Activated CD4-positive, alpha-beta memory T cell treated with anti-CD3 and anti-CD28 coated beads for 36 hours (primary cell): ENCODE measurements at places on chromosomes 4 and X. TPM values are rescaled to one million over a fixed set of nuclear protein-coding genes. Genes with fewer than 3 reads are reported as not detected.

DNA sequence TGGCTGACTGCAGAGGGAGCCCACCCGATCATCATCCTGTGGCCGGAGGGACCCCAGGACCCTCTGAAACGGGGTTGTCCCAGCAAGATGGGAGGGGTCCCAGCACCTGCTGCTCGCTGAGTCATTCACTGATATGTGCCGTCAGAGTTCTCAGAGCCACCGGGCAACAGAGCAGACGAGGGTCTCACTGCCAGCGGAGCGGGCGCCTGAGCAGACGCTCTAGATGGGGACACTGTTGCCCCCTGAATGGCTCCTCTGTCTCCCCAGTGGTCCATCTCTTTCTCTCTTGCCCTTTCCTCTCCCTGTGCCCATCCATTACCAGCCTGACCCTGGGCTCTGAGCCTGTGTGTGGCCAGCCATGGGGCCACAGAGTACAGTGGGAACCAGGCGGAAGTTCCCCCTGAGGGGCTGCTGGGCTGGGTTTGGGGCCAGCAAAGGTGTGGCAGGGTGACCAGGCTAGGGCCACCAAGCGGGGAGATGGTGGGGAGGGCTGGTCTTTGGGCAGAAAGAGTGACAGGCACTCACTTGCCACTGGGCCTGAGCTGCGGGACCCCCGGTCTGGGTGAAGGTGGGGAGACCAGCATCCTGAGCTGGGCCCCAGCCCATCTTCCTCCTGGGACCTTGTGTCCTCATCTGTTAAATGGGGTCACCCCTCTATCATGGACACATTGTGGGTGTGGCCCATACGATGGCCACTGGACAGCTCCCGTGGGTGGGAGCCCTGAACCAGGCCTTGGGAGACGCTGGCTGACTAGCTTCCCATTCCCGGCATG lies 90.9 kb downstream of the HMX1 start:
- no peak overlapping the region for H3K4me3 ChIP-seq
- H3K4me1 ChIP-seq = no peaks in the 10 kb centered on the region

DNA sequence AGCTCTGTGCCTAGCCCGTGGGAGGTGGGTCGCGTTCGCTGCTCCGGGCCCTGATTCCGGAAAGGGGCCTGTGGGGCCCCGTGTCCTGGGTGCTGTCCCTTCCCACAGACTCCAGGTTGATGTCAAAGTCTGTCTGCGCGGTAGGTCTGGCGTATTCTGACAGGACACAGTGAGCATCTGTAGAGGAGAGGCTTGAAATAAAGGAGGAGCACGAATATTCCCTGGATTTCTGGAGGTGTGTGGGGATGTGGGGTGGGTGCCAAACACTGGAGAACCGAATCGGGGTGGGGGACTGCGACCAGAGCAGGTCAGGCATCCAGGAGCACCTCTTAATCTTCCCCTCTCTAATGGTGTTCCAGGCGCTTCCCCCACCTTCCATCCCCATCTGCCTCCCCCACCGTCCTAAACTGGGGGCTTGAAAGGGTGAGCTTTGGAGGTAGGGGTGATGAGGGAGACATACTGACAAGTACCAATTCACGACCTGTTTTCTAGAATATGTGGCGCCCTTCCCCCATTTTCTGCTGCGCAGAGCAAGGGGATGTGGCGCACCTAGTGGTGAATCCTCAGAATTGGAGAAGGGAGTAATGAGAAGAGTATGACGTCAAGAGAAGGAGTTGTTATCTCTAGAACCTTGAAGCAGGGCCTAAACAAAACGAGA lies 877 bp downstream of the GPRASP1 start:
- H3K4me3 ChIP-seq = peak overlapping the region; percentile 90
- peaks cover 16% of the 10 kb centered on the region for H3K4me1 ChIP-seq
- H3K36me3 ChIP-seq = no peaks in the 10 kb centered on the region
- peak; percentile 69 for DNase-seq
- no peaks in the 10 kb centered on the region for H3K27me3 ChIP-seq

- H3K4me3 ChIP-seq = no peak overlapping the region
- peaks cover 12% of the 10 kb centered on the region for H3K27me3 ChIP-seq
- H3K27ac ChIP-seq = no peak overlapping the region
- DNase-seq = no peak
- H3K36me3 ChIP-seq = no peaks in the 10 kb centered on the region
- H3K4me1 ChIP-seq = peaks cover 9% of the 10 kb centered on the region
Measured at GRCh38 chr4:57162499-57163019, 52.4 kb upstream of the IGFBP7 start.

- no peaks in the 10 kb centered on the region for H3K36me3 ChIP-seq
- H3K4me3 ChIP-seq = no peak overlapping the region
- no peak for DNase-seq
- H3K27ac ChIP-seq = no peak overlapping the region
- no peaks in the 10 kb centered on the region for H3K27me3 ChIP-seq
Measured at GRCh38 chr4:79334783-79335182, 8.9 kb upstream of the NAA11 start.

Gene TMPRSS11D
- not detected for total RNA-seq

- no peak for DNase-seq
- H3K27ac ChIP-seq = no peak overlapping the region
- H3K4me3 ChIP-seq = no peak overlapping the region
- no peaks in the 10 kb centered on the region for H3K27me3 ChIP-seq
Measured at GRCh38 chr4:124111411-124111810, 601.1 kb downstream of the ANKRD50 start.

DNA sequence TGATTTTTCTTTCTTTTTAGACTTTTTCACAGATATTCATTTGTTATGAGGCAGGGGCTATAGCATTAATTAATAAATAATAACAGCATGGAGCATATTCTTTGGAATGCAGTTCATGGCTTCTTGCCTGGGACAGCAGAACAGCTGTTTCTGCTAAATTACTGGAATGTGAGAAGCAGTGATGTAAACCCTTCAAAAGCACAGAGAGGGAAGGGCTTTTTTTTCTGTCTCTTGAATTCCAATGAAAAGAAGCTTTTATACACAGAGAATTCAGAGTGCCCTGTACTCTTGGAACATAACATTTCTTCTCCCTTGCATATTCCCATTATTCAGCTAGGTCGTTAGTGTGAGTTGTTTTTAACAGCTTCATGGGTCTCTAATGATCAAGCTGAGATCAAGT lies 28.5 kb upstream of the ANK2 start:
- no peaks in the 10 kb centered on the region for H3K27me3 ChIP-seq
- no peak for DNase-seq
- H3K36me3 ChIP-seq = no peaks in the 10 kb centered on the region
- H3K4me3 ChIP-seq = no peak overlapping the region
- H3K27ac ChIP-seq = no peak overlapping the region
- no peaks in the 10 kb centered on the region for H3K4me1 ChIP-seq

Gene ADH7
- not detected for total RNA-seq

DNA sequence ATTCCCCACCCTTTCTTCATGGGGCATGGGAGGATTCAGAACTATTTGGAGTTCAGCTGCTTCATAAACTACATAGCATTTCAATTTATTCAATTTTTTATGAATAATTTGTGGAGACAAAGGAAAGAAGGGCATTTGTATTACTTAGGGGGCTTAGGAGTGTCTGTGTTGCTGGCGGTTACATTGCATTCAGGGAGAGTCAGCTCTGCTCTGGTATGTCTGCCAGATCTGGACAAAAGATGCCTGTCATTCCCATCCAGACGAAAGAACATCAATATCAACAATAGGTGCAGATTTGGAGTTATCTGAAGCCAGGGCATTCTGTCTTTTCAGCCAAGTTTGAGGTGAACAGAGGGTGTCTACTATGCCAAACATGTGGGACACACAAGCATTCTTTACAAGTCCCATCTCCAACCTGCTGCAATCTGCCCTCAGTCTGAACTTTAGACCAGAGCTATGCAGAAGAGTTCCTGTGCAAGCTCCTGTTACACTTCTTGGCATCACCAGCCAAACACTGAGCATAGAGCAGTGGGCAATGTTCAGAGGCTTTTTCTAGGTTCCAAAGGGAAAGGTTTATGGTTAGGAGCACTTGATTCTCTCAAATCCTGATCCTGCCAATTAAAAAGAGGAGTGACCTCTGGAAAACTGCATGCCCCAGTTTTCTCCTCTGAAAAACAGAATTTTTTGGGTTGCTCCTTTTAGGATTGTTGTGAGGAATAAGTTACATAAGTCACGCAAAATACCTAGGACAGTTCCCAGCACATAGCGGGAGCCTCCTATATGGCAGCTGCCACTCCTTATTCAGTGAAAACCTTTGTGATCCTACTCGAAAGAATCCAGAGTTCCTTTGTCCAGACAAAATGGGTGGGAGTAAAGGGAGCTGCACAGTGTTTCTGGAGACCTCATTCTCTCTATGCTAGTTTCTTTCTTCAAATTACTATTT lies 719.5 kb upstream of the SLIT2 start:
- no peak for DNase-seq
- no peaks in the 10 kb centered on the region for H3K36me3 ChIP-seq
- no peak overlapping the region for H3K27ac ChIP-seq
- H3K27me3 ChIP-seq = no peaks in the 10 kb centered on the region
- no peak overlapping the region for H3K4me3 ChIP-seq

Gene RAB40AL
- total RNA-seq = not detected

Gene CXCL11
- not detected for total RNA-seq

Gene NXT2
- 13.9 TPM for total RNA-seq

DNA sequence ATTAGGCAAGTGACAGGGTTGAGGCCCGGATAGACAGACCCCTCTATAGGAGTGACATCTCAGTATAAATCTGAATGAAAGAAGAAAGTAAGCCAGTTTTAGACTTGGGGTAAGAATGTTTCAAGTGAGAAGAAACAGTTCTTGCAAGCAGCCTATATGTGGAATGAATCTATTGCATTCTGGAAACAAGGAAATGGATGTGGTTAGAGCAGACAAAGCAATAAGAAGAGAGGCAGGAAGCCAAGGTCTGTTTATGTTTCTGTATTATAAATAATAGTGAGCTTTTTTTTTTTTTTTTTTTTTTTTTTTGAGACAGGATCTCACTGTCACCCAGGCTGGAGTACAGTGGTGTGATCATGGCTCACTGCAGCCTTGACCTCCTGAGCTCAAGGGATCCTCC lies 255.8 kb downstream of the UNC5C start:
- no peaks in the 10 kb centered on the region for H3K27me3 ChIP-seq
- no peak overlapping the region for H3K27ac ChIP-seq
- no peaks in the 10 kb centered on the region for H3K36me3 ChIP-seq
- H3K4me1 ChIP-seq = peaks cover 30% of the 10 kb centered on the region
- DNase-seq = no peak

DNA sequence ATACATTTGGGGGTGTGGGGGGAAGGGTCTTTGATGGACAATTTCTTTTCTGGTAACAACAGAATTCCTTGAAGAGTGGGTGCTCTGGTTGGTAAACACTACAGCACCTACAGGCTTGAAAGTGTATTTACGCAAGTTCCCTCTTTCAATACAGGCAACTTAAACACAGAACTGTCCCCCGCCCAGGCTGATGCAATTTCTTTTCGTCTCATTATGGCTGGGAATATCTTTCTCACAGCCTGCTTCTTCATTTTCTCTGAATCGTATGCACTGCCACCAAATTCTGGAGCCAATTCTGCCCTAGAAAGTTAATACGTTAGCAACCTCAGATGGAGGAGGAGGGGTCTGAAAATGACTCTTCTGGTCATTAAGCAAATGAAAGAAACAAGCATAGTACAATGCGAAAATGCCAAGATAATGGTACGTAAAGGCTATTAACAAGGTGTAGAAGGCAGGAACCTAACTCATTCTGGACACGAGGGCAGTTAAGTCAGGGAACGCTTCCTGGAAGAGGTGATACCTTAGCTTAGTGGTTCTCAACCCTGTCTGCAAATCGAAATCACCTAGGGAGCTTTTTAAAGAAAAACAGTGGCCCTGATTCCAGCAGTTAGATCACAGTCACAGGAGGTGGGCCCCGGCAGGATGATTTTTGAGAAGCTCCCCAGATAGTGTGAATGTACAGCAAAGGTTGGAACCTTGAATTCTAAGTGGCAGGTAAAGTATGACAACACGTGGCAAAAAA lies 1.0 kb downstream of the AGA start:
- peaks cover 18% of the 10 kb centered on the region for H3K4me1 ChIP-seq
- H3K27me3 ChIP-seq = no peaks in the 10 kb centered on the region
- H3K4me3 ChIP-seq = peak overlapping the region; percentile 90
- H3K27ac ChIP-seq = peak overlapping the region; percentile 97

- no peak for DNase-seq
- no peak overlapping the region for H3K4me3 ChIP-seq
- no peaks in the 10 kb centered on the region for H3K36me3 ChIP-seq
- H3K27me3 ChIP-seq = peaks cover 4% of the 10 kb centered on the region
Measured at GRCh38 chr4:79247695-79248394, 78.0 kb downstream of the NAA11 start.

DNA sequence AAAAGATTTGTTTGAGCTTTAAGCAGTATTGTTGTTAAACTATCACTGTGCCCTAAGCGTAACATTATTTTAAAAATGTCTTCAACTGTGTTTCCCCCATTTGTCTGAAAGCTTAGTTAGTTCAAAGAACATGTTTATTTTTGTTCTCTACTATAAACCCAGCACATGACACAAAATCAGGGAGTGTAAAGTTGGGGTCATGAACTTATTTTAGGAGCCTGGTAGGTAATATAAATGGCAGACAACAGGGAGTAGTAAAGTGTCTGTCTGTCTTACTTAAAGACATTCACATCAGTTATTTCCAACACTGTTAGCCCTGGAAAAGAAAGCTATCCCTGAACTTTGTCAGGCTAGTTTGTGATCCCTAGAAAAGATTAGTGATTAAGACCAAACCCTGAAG lies 3.9 kb downstream of the AIMP1 start:
- H3K27me3 ChIP-seq = no peaks in the 10 kb centered on the region
- no peak overlapping the region for H3K27ac ChIP-seq
- H3K4me1 ChIP-seq = peaks cover 29% of the 10 kb centered on the region

- H3K27ac ChIP-seq = no peak overlapping the region
- no peaks in the 10 kb centered on the region for H3K4me1 ChIP-seq
- no peak overlapping the region for H3K4me3 ChIP-seq
Measured at GRCh38 chr4:187993827-187994226, 1.7 kb upstream of the ZFP42 start.

DNA sequence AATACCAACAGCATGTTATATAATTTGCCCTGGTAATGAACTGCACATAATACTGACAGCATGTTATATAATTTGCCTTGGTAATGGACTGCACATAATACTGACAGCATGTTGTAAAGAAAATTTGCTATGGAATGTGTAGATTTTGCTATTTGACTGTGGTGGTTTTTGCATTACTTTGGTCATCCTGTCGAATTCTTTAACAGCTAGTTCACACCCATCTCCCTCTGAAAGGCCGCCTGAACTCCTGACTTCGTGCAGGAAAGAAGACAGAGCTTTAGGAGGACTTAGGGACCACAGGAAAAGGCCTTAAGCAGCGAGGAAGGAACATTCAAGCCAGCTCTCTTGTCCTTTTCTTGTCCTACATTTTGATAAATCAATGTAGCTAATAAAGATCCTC lies 45.2 kb upstream of the DCLK2 start:
- H3K36me3 ChIP-seq = no peaks in the 10 kb centered on the region
- no peak overlapping the region for H3K4me3 ChIP-seq
- no peaks in the 10 kb centered on the region for H3K4me1 ChIP-seq
- DNase-seq = no peak
- no peak overlapping the region for H3K27ac ChIP-seq

Gene SSX1
- not detected for total RNA-seq

GRCh38 chrX:70439016-70439415 lies 5.6 kb upstream of the DLG3 start:
- H3K27ac ChIP-seq = no peak overlapping the region
- H3K4me1 ChIP-seq = peaks cover 6% of the 10 kb centered on the region
- DNase-seq = no peak
- no peaks in the 10 kb centered on the region for H3K36me3 ChIP-seq
- H3K27me3 ChIP-seq = peaks cover 9% of the 10 kb centered on the region
